H4 (cell line): ENCODE measurements at places on chromosomes 12 and 14. TPM values are rescaled to one million over a fixed set of nuclear protein-coding genes. Genes with fewer than 3 reads are reported as not detected.

Gene TDRD9
- not detected in 2 replicates for total RNA-seq

Gene PGF
- total RNA-seq: 2.6 and 3.1 TPM in 2 replicates

Gene ASPG
- total RNA-seq: not detected in 2 replicates

Gene FITM1
- not detected in 2 replicates for total RNA-seq

Gene SOAT2
- total RNA-seq: 0.06 TPM in 1 of 2 replicates, not detected in the other

Gene INSM2
- not detected in 2 replicates for total RNA-seq

Gene KCTD10
- 15.7 and 23.4 TPM in 2 replicates for total RNA-seq

Gene NPAS3
- 2.6 and 4.2 TPM in 2 replicates for total RNA-seq

Gene GOLT1B
- 34.4 and 48.4 TPM in 2 replicates for total RNA-seq

Gene CIROP
- total RNA-seq: not detected in 2 replicates

Gene PLBD1
- total RNA-seq: not detected in 2 replicates

Gene PTPRQ
- total RNA-seq: 0.02 TPM in 1 of 2 replicates, not detected in the other

Gene ALDH1L2
- 2.6 and 9.6 TPM in 2 replicates for total RNA-seq

Gene EML1
- total RNA-seq: 18.3 and 18.5 TPM in 2 replicates

Gene RNASE1
- total RNA-seq: 2.1 and 9.4 TPM in 2 replicates

Gene GLIPR1L2
- total RNA-seq: 0.14 TPM in 1 of 2 replicates, not detected in the other

Gene SALL2
- total RNA-seq: 0.06 and 0.75 TPM in 2 replicates

Gene CAPS2
- 3.0 and 6.6 TPM in 2 replicates for total RNA-seq

Gene CSRNP2
- total RNA-seq: 7.3 and 10.3 TPM in 2 replicates

Gene EEF1AKMT3
- total RNA-seq: 4.1 and 7.9 TPM in 2 replicates
